Activated naive CD4-positive, alpha-beta T cell treated with anti-CD3 and anti-CD28 coated beads, Interleukin-2, amount 50 U/mL, for 72 hours (primary cell): ENCODE measurements at places on chromosomes 13 and 19. TPM values are rescaled to one million over a fixed set of nuclear protein-coding genes. Genes with fewer than 3 reads are reported as not detected.

Gene NEK3
- total RNA-seq = 6.2 TPM

DNA sequence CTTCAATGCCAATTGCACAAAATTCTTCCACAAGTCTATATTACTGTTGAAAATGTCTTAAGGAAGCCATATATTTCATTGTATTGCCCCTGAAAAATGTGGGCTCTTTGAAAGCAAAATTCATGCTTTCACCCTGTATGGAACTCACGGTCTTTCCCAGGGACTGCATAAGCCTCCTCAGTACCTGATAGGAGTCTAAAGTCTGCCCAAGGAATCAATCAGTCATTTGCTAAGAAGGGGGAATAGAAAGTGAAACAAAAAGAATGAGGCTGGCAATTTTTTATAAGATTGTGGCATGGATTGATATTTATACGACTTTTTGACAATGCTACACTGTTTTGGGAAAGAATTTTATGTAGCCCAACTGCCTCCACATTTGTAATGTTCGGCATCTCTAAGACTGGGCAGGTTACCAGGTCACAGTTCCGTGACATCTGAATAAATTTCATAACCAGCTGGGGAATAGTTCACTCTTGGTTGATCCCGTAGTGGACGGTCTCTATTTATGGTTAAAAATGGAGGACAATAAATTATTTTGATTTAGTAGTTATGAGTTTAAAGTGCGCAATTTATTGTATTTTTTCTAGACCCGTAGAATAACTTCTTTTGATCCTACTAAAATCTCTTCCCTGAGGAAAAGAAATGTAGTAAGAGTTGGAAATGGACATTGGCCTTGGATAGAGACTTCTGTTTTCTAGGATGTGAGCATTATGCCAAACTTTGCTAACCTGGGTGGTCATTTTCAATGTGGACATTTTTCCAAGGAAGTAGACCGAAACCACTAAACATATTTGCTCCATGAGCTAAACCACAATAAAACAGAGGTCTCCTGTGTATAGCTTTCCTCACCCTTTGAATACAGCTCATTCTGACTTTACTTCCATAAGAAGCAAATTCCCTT lies 1585.4 kb downstream of the EFNB2 start:
- no peak for DNase-seq

DNA sequence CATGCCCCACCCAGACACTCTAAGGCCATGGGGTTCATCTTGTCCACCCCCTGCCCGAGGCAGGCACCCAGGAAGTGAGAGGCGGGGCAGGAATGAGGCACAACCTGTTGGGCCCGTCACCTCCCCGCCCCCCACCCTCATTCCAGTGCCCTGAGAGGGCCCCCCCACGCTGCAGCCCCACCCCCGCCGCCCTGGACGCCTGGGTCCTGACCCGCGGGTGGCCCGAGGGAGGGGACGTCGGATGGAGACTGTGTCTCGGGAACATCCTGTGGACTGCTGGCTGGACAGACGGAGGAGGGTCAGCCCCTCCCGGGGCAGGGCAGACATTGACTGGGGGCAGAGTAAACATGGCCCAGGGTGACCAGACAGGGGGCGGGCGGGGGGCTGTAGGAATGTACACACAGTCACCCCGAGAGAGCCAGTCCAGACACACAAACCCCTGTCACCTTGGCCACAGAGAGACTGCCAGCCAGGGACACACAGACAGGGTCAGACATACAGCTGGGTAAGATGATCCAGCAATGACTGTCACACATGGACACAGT lies 7.4 kb upstream of the JUNB start:
- no peak for DNase-seq

DNA sequence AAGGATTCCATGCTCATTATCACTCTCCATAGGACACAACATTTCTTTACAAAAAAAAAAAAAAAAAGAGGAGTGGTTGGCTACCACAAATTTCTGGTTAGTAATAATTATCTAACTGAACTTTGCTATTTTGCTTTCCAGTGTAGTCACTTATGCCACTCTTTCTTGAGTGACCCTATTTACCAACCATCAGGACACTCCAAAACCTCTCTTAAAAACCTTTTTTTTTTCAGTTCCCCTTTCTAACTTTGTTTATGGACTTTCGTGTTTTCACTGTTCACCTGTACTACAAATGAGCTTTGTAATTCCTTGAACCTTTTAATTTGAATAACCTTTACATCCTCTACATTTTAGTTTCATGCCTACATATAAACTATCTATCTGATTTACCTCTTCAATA lies 686.5 kb upstream of the PCDH9 start:
- DNase-seq = no peak

Gene ZNF728
- total RNA-seq = not detected
